ENCODE measurements at places on chromosomes 7 and 10. TPM values are rescaled to one million over a fixed set of nuclear protein-coding genes. Genes with fewer than 3 reads are reported as not detected.

DNA sequence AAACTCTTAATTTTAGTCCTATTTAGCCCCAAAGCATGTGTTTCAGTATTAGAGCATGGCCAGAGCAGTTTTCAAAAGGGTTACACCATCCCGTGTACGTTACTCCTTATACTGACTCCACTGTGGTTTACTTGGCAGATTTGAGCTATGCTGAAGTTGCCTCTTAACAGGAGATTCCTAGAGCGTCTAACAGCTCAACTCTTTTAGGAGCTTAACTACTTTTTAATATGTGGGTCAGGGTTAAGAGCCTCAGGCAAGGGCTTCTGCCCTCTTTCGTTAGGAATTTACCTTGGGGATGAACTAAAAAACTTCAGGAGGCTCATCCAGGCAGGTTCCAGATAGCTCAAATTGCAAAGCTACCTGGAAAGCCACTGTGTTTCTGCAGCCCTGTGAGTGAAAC, 674.8 kb upstream of the C7orf33 start:
- no peak overlapping the region for H3K4me3 ChIP-seq
- H3K27ac ChIP-seq: no peak overlapping the region
- H3K27me3 ChIP-seq: no peaks in the 10 kb centered on the region
- H3K36me3 ChIP-seq: no peaks in the 10 kb centered on the region
- no peaks in the 10 kb centered on the region for H3K4me1 ChIP-seq

- H3K4me3 ChIP-seq: no peak overlapping the region
- no peak overlapping the region for H3K27ac ChIP-seq
- H3K36me3 ChIP-seq: no peaks in the 10 kb centered on the region
- no peak for DNase-seq
These were observed 3.1 kb downstream of the ASB15 start for GRCh38 chr7:123604739-123605138.

GRCh38 chr7:95840953-95841950, 68.9 kb downstream of the DYNC1I1 start:
- no peak overlapping the region for H3K4me3 ChIP-seq
- no peaks in the 10 kb centered on the region for H3K27me3 ChIP-seq
- DNase-seq: no peak

GRCh38 chr10:131750973-131751826, 149.6 kb upstream of the PPP2R2D start:
- no peak overlapping the region for H3K27ac ChIP-seq
- H3K36me3 ChIP-seq: no peaks in the 10 kb centered on the region
- no peaks in the 10 kb centered on the region for H3K4me1 ChIP-seq

- no peaks in the 10 kb centered on the region for H3K27me3 ChIP-seq
- H3K4me1 ChIP-seq: no peaks in the 10 kb centered on the region
- H3K27ac ChIP-seq: peak within 1 kb of the TSS; percentile 23
- H3K4me3 ChIP-seq: peak within 1 kb of the TSS; percentile 17
These were observed at the start of gene TMEM130 for GRCh38 chr7:98869597-98870120. TSS of gene TMEM130 (minus strand) at chr7:98870014. CDS start at chr7:98869861, 153 bp downstream.

GRCh38 chr10:23291551-23292334, 52.9 kb downstream of the C10orf67 start:
- H3K27me3 ChIP-seq: no peaks in the 10 kb centered on the region
- no peak overlapping the region for H3K27ac ChIP-seq
- H3K36me3 ChIP-seq: no peaks in the 10 kb centered on the region
- DNase-seq: no peak

GRCh38 chr10:130041451-130042371, 68.9 kb downstream of the C10orf143 start:
- no peaks in the 10 kb centered on the region for H3K4me1 ChIP-seq
- DNase-seq: no peak
- H3K27ac ChIP-seq: no peak overlapping the region

GRCh38 chr10:45441239-45442190, 67.5 kb downstream of the ALOX5 start:
- DNase-seq: no peak
- no peak overlapping the region for H3K27ac ChIP-seq
- H3K27me3 ChIP-seq: no peaks in the 10 kb centered on the region
- no peaks in the 10 kb centered on the region for H3K36me3 ChIP-seq

GRCh38 chr10:128859738-128860386, 607.2 kb upstream of the MGMT start:
- no peak overlapping the region for H3K4me3 ChIP-seq
- no peak for DNase-seq

- H3K36me3 ChIP-seq: no peaks in the 10 kb centered on the region
- no peaks in the 10 kb centered on the region for H3K4me1 ChIP-seq
- H3K27ac ChIP-seq: no peak overlapping the region
- DNase-seq: no peak
- H3K27me3 ChIP-seq: no peaks in the 10 kb centered on the region
These were observed 453.7 kb downstream of the SDK1 start for GRCh38 chr7:3754493-3755341.

Gene TIMM23
- 39.4 TPM for polyA plus RNA-seq

Gene ARMC10
- polyA plus RNA-seq: 37.6 TPM

Gene SLC18A3
- polyA plus RNA-seq: not detected

Gene ATOH7
- not detected for polyA plus RNA-seq
